ENCODE measurements at places on chromosomes 5 and 9.

DNA sequence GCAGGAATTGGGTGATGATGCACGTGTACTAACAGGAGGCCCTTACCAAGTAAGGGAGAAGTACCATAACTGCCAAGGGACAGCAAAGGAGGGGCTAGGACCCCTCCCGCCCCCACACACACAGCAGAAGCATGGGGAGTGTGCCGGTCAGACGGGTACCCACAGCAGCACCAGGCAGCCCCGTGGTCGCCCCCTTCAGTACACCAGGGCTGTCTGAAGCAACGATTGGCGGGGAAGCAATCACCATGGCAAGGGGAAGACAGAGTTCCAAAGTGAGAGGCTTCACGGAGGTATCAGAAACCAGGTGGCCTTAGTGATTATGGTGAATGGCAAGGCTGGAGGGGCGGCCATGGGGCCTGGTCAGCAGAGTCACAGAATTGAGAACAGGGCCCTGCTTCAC, 72.2 kb downstream of the CAMSAP1 start:
- DNase-seq = no peak

DNA sequence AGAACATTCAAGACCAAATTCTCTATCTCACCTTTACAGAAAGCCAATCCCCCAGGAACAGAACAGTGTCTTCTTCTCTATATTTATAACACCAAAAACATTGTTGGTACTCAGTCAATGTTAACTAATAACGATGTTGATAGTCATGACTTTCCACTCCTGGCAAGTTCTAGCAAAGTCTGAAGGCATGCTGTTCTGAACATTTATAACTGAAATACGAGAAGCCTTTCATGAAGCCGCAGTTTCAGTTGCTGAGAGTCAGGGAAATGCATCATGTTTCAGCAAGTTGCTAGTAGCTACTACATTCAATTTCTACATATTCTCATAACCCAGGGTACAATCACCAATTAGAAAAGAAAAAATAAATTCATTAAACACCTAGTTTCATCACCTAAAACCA, 301.4 kb downstream of the PDE4D start:
- no peak for DNase-seq

DNA sequence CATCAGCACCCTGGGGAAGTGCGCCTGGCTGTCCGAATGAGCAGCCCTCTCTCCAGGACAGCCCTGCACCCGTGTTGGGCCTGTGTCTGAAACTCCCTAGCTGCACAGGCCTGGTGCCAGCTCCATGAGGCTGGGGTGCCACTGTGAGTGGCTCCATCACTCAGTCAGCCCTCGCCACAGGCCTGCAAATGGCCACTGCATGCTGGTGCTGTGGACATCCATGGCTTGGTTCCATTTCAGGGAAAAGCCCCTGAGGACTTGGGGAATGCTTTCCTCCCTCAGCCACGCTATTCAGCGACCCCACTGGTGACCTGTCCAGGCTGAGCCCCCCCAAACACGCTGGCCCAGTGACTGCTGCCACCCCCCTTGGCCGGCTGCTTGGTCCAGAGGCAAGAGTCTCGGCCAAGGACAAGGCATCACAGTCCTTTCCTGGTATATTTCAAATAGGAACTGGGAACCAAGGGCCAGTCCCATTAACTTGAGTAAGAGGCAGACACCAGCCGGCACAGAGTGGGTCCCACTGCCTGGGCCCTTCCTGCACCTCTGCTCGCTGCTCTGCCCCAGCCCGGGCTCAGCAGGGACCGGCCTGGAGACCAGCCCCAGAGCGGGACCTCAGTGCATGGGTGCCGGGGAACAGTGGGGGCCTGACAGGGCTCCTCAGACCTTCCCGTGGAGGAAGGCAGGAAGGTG, 181.3 kb downstream of the AUH start:
- DNase-seq = no peak

DNA sequence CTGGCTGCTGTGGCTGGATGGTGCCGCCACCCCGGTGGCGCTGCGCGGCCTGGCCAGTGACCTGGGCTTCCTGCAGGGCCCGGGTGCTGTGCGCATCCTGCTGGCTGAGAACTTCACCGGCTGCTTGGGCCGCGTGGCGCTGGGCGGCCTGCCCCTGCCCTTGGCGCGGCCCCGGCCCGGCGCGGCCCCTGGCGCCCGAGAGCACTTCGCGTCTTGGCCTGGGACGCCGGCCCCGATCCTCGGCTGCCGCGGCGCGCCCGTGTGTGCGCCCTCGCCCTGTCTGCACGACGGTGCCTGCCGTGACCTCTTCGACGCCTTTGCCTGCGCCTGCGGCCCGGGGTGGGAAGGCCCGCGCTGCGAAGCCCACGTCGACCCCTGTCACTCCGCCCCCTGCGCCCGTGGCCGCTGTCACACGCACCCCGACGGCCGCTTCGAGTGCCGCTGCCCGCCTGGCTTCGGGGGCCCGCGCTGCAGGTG, 17.5 kb downstream of the CRB2 start:
- no peak for DNase-seq

DNA sequence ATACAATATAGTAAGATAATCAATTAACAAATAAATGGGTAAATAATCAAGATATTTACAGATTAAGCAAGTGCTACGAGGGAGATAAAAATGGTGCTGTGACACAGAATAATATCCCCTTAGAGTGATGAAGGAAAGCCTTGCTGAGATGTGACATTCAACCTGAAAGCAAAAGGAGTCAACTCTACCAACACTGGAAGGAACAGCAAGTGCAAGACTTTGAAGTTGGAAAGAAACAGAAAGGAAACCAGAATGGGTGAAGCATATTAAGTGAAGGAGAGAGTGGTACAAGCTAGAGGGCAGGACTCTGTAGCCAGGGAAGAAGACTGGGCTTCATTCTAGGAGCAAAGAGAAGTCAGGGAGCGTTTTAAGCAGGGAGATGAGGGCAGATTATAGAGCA, 12.2 kb upstream of the MEGF9 start:
- DNase-seq = no peak

- DNase-seq = no peak
Measured at GRCh38 chr9:115373000-115373709, 255.2 kb upstream of the TNC start.

GRCh38 chr9:117278471-117279035, 136.3 kb downstream of the ASTN2 start:
- no peak for DNase-seq

- no peak for DNase-seq
Measured at GRCh38 chr9:1462626-1463308, 412.6 kb downstream of the DMRT2 start.

DNA sequence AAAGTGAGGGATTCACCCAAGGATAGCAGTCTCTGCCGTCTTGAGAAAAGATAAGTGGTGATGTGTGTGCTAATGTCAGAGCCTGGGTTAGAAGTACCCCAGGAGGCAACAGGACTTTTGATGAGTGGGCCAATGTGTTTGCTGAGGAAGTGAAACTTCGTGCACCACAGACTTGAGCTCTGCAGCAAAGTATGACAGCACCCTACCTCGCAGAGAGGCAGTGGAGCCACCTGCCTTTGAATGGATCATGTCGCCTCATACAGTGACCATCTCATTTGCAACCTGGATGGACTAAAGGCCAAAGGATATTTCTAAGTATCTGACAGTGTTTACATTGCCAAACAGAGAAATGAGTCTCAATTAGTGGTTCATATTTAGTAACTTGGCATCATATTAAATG, 593.9 kb upstream of the GRAMD2B start:
- DNase-seq = no peak

DNA sequence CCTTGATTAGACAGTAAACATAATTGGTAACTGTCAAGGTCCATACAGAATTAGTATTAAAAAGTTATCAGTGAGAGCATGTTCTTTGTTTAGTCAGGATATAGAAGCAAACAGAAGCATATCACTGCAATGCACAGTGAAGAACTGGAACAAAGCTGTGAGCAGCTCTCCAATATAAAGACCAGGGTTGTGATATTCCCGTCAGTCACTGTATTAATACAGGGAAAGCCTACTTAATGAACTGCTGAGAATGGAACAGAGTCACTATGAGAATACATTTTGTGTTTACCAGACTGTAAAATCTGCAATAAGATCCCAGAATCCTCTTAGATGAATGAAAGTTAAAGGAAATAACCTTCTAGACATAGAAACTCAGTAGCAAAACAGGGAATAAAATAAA, 58.2 kb downstream of the EFNA5 start:
- no peak for DNase-seq

GRCh38 chr5:35063414-35063813, 15.7 kb upstream of the AGXT2 start:
- no peak for DNase-seq

GRCh38 chr5:115170134-115170928, 623 bp upstream of the TRIM36 start:
- peak; percentile 7 for DNase-seq

DNA sequence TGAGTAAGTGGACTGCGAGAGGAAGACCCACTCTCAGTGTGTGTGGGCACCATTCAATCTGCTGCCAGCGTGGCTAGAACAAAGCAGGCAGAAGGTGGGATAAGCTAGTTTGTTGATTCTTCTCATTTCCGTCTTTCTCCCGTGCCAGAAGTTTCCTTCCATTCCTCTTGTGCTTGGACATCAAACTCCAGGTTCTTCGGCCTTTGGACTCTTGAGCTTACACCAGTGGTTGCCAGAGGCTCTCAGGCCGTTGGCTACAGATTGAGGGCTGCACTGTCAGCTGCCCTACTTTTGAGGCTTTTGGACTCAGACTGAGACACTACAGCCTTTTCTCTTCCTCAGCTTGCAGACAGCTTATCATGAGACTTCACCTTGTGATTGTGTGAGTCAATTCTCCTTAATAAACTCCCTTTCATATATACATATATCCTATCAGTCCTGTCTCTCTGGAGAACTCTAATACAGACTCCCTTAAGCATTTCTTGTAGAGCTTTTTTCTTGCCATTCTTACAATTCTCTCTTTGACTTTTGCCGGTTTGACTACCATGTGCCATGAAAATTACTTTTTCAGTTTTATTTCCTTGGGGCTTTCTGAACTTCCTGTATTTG, 494.9 kb downstream of the PRR16 start:
- no peak for DNase-seq

DNA sequence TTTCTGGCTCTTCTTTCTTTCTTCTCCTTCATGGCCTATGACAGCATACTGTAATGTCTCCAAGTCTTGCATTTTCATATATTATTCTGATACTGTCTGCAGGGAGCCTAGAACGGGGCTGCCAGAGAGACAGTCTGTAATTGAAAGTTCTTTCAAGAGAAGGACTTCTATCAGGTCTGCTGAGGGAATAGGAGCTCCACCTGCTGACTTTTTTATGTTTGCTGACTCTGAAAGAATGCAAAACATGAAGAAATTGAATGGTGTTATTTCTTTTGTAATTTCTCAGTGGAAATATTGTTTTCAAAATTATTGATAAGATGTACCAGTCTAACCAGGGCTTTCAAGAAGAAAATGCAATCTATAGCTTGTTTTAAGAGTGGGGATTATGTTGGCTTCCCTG, 121.9 kb upstream of the RFX3 start:
- DNase-seq = no peak

- no peak for DNase-seq
Measured at GRCh38 chr5:158609333-158610050, 490.2 kb downstream of the EBF1 start.

DNA sequence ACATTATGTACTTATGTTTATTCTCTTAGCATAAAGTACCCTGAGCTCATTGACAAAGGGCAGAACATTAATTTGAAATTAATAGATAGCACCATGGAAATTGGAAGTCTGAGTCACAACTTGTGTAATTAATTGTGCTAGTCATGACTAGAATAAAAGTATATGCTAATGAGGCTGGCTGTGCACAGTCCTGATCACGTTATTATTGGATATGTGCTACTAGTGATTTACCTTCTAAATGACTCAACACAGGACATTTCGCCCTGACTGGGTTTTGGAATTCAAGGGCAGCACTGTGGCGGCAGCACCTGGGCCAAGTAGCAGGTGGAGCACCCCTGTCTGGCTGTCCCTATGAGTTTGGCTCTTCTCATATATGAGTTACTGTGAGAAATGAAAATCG, 341.8 kb downstream of the ICE1 start:
- DNase-seq = no peak

DNA sequence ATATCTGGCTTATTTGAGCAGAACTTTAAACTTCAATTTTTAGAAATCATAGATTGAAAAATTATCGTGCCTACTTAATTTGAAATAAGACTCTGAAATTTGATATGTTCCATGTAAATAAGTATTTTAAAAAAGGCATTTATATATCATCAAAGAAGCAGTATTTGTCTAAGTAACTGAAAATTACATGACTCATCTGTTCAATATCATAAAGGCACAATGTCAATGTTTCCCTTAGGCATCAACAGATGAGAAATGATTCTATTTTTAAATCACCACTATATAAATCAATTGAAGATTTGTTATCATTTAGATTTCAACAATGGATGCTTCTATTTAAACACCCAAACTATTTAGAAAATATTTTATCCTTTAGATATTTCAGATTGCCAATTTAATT, 142.9 kb upstream of the POU5F2 start:
- no peak for DNase-seq

DNA sequence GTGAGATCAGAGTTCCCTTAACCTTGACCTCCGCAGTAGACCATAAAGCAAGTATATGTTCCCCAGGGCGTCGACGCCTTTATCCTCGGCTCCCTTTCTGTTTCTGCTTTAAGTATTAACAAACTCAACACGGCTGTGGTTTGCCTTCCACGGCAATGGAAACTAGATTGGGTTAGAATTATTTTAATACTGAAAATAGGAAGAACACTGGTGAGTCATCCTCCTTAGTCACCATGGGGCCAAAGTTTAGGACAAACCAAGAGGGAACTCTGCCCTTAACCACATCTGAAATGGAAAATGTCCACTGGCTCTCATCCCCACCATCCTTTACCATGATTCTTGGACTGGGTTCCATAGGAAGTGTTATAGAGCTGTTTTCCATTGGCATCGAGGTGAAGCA, 386.1 kb downstream of the ACTL7B start:
- peak; percentile 96 for DNase-seq

GRCh38 chr5:90022002-90022710, 387.4 kb downstream of the CETN3 start:
- no peak for DNase-seq

- peak; percentile 80 for DNase-seq
Measured at GRCh38 chr5:67206929-67207328, 10.3 kb upstream of the CD180 start.

DNA sequence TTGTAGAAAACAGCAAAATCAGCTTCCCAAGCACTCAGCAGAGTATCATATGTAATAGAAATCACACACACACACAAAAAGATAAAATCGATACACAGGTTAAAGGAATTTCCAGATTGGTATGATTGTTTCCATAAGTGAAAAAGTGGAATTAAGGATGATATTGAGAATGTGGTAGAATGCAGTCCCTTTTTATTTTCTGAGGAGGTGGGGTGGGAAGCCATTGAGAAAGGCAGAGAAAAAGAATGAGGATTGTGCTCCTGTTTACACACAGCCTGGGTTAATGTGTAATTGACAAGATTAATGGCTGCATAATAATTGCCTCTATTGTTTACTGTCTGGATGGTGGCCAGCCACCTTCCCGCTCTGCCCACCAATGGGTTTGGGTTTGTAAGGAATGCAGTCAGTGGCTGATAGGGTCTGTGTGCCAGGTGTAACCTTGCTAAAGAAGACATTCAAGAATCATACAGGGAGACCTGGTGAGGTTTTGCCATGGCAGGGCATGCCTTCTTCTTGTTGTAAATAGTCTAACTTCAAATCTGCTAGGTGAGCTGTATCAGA, 177.2 kb upstream of the MAP3K1 start:
- DNase-seq = no peak

Data from inflammatory macrophage (primary cell).